ENCODE measurements at places on chromosomes 2 and 18.

DNA sequence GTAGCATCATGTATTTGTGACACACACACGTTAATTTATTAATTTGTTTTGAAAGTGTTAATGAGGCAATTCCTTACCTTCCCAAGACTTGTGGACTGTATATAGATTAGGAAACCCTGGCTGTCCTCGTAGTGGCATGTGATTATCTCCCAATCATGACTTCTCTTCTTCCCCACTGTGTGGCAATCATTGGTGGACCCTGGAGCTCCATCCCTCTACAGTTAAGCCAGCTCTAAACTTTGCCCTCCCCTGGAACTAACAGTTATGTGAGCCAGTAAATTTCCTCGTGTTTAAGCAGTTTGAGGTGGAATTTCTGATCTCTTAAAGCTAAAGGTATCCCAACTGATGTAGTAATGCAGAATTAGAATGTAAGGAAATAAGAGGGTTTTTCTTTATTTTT, 22.0 kb downstream of the GALNT1 start:
- DNase-seq = no peak

- DNase-seq = no peak
Measured at GRCh38 chr18:44579028-44579702, 101.5 kb upstream of the SETBP1 start.

GRCh38 chr18:58405107-58405898, 223.6 kb downstream of the ALPK2 start:
- no peak for DNase-seq

DNA sequence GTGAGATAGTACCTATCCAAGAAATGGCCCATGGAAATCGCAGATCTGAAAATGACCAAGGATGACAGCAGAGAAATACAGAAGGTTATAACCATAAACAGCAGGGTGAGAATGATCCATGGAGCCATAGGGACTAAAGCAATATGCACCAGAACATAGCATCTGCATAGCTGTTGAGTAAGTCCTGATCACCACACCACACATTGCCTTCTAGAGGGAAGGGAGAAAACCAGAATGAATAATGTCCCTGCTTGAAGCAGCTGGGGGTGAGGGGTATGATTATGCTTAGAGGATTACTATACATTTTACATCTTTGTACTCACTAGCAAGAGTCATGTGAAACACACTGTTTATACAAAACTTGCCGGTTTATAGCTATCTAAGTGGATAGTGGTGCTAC, 350.4 kb downstream of the MBD2 start:
- DNase-seq = no peak

- no peak for DNase-seq
Measured at GRCh38 chr18:12377556-12378197, 650 bp upstream of the AFG3L2 start.

DNA sequence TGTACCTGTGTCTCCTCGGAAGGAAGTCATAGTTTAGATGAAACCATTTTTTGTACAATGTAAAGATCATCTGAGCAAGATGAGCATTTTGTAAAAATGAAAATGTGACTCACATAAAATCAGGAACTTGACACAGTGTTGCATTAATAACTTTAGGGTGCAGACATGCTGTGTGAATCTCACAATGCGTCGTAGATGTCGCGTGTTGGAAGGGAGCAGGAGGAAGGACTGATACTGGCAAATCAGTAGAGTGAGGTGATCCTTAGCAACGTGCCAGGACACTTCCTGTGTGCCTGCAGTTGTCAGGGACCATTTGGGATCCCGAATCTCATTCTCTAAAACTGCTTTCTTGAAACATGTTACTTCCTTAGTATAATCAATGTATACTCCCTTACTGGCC, 103.1 kb downstream of the SH3BP4 start:
- DNase-seq = no peak

- DNase-seq = no peak
Measured at GRCh38 chr2:65722028-65722778, 289.8 kb upstream of the SPRED2 start.

DNA sequence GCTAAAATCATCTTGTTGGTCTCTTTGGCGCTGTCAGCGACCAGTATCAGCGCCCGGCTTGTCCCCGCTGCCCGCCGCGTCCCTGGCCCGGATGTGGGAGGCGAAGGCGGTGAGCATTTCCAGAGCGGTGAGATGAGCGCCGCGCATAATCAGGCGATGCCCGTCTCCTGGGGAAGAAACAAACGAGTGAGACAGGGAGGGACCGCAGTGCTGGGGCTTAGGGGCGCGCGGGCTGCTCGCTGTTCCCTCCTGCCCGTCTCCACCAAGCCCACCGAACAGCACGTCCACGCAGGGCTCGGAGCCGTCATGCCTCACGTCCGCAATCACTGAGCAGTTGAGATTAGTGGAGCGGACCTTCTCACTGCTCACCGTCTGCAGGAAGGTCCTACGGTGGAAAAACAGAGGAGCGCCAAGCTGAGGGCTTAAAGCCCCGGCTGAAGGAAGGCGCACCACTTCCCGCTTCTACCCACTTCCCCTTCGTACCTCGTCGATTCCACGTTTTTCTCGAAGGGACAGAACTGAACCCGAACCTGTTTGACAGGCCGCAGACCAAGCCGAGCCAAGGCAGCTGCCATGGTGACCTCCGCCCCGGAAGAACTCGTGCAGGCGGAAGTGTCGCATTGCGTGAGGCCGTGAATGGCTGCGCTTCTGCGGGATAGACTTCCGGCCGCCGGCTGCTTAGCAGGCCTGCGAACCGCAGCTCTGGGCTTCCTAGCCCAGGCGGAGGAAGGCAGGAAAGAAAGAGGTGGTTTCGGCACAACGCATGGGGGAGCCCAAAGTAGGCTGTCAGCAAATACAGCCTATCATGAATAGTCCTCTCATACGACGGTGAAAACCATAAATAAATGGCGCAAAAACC, at the start of gene MRPL53:
MRPL53 (minus strand) TSS at position 595 of the 859 bp plus-strand sequence; CDS start at position 575, 20 bp downstream.
- DNase-seq = peak; percentile 96

- no peak for DNase-seq
Measured at GRCh38 chr2:152012697-152013096, 86.1 kb downstream of the CACNB4 start.

DNA sequence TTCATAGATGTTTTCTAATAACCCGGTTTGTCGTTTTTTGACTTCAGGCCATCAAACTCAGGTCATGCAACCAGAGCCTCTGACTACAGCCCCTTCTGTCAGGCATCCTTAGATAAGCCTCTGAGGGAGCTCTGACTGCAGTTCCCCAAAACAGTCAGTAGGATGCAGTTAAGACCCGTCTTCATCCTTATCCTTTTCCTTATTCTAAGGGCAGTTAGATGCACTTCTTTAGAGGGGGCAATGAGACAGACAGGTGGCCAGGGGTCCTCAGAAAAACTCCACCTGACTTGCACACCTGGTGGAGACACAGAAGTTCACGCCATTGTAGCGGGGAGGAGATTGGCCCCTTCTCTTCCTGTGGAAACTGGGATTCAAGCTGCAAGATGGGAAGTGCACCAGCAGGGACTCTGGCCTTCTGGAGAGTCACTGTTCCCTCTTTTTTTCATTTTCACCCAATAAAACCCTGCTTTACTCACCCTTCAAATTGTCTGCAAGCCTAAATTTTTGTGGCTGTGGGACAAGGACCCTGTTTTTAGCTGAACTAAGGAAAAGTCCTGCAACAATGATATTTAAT, 104.8 kb upstream of the TFPI start:
- DNase-seq = no peak

DNA sequence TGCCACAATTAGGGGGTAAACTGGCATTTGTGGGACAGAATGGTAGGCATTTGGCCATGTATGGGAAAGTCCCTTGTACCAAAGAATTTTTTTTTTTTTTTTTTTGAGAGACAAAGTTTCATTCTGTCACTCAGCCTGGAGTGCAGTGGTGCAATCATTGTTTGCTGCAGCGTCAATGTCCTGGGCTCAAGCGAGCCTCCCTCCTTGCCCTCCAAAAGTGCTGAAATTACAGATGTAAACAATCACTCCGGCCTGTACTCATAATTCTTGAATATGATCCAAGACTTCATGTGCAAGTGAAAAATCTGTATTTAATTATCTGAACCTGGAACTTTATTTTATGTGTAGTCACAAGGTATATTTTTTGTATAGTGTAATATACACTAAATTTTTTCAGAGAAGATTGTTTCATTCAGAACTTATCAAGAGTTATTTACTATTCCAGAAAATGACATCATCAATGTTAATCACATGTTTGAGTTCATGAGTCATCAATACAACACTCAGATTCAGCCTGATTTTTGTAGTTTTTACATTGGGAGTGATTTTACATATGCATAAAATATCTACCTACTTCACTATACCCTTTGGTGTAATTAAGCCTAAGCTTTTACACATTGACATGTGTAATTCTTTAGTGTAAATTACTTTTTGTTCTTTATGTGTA, 138.7 kb upstream of the L3MBTL4 start:
- DNase-seq = no peak

All from mesenteric fat pad (tissue), 1 donor.